ENCODE measurements at places on chromosomes 4 and X. TPM values are rescaled to one million over a fixed set of nuclear protein-coding genes. Genes with fewer than 3 reads are reported as not detected.

The NLRP2B gene
- not detected for total RNA-seq

The DCTD gene
- 59.3 TPM for total RNA-seq

The SLC10A4 gene
- not detected for total RNA-seq

The PLK4 gene
- 6.3 TPM for total RNA-seq

The PRKG2 gene
- 0.39 TPM for total RNA-seq

The IL3RA gene
- not detected for total RNA-seq

The GAGE13 gene
- not detected for total RNA-seq

The ARR3 gene
- not detected for total RNA-seq

The SSX4 gene
- not detected for total RNA-seq

The PPEF1 gene
- not detected for total RNA-seq

The MFAP3L gene
- total RNA-seq: 13.7 TPM

The CITED1 gene
- total RNA-seq: not detected

The IQCM gene
- not detected for total RNA-seq

The LINC00632 gene
- 3.8 TPM for total RNA-seq

The GABRG1 gene
- total RNA-seq: not detected

The PDGFRA gene
- 0.76 TPM for total RNA-seq

The ETDA gene
- total RNA-seq: not detected

The ETDB gene
- total RNA-seq: not detected

The SSX2B gene
- not detected for total RNA-seq

The SNX12 gene
- total RNA-seq: 95.1 TPM

All from placental epithelial cell (primary cell).